ENCODE measurements at places on chromosomes 7 and 10.

- DNase-seq = peak; percentile 21
These were observed 45.9 kb upstream of the KCNIP2 start for GRCh38 chr10:101889256-101890210.

GRCh38 chr10:73810735-73811465, 498 bp downstream of the NDST2 start:
- DNase-seq = peak; percentile 28

DNA sequence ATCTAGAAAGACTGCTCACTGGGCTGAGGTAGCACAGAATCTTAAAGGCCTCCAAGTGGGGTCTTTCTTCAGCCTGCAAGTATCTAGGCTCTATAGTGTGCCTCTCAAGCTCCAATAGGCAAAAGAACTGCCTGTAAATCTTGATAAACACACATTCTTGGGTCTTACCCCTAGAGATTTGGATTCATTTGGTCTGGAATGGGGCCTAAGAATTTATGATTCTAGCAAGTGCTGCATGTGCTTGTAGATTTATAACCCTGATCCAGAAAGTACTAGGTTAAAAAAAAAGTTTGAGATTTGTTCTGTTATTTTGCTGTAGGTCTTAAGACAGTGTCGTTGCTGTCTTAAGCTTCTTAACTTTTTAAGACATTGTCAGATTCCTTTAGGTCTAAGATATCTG, 74.1 kb downstream of the RALA start:
- no peak for DNase-seq

DNA sequence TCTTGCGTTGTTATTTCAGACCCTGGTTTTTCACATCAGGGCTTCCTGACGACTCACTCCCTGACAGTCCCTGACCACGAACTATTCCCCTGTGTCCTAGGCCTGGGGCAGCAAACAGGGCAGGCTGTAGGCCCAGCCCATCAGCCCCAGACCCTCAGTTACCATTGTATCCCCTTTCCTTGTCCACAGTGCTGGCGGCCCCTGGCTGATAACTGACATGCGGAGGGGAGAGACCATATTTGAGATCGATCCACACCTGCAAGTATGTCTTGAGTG, 50.5 kb upstream of the TRIM8 start:
- no peak for DNase-seq

DNA sequence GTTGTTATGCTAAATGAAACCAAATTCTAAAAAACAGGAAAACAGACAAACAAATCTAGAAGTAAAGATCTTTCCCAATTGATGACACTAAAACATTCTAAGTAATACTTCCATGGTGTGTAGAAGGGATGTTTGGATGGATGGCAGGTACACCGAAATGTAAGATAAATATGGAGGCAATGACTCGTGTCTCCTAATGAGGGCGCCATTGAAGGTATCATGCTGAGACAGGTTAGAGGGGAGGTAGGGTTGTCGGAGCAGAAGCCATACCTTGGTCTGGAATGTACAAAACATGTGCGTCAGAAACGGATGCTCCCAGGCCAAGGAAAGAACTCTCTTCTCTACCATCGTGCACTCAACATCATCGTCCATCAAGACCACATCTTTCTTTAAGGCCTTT, 101.4 kb downstream of the PRKCQ start:
- no peak for DNase-seq

- no peak for DNase-seq
These were observed 356.3 kb downstream of the DNAJB6 start for GRCh38 chr7:157693071-157693520.

GRCh38 chr7:97697396-97697795, 34.5 kb upstream of the TAC1 start:
- DNase-seq = no peak

DNA sequence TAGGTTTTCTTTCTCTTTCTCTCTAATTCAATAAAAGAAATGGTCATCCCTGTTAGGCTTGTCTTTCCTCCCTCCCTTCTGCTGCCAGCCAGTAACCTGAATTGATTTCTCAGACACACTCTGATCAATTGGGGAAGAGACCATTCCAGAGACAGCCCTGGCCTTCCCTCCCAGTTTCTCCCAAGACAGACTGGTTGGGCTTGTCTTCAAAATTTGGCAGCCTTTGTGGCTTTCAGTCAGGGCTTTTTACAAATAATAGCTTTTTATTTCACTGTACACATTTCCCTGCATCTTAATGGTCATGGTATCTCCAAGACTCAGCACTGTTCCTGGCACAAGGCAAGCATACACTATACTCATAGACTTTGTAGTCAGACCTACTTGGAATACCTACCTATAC, 33.9 kb downstream of the BCAP29 start:
- DNase-seq = no peak

GRCh38 chr10:108014902-108015177, 850.3 kb upstream of the SORCS1 start:
- no peak for DNase-seq

DNA sequence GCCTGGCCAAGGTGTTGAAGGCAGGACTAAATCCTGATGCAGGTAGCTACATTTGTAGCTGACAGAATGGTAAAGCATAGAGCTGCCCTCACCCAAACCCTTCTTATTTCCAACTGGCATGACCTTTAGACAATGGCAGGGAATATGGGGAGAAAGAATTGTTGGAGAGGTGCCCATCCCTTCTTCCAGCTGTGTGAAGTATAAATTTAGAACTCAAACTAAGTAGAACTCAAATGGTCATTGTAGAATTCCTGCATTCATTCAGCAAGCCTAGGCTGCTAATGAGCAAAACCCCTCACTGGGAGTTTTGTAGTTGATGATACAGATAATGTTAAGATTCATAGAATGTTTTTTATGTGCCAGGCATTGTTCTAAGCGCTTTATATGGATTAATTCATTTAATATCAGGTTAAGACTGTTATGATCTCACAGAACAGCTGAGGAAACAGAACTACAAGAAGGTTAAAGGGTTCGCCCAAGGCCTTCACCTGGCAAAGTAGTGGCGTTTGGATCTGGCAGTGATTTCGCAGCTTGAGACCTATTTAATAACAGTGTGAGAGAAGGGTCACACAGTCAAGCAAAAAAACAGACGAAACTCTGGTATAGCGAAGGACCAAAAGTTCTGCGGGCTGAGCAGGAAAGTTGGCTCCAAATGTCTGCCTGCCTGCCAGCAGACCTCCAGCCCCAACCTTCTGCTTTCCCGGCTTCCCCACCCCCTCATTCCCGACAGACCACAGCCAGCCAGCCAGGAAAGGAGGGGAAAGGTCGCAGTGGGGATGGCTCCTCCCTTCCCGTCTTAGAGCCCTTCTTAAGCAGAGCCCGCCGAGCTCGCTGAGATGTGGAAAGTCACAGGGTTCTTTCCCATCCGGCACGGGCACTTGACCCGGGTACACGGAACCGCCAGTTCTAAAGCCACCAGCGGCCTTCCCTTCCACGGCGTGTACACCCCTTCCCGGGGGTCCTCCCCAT, 1.6 kb upstream of the HILPDA start:
- no peak for DNase-seq

DNA sequence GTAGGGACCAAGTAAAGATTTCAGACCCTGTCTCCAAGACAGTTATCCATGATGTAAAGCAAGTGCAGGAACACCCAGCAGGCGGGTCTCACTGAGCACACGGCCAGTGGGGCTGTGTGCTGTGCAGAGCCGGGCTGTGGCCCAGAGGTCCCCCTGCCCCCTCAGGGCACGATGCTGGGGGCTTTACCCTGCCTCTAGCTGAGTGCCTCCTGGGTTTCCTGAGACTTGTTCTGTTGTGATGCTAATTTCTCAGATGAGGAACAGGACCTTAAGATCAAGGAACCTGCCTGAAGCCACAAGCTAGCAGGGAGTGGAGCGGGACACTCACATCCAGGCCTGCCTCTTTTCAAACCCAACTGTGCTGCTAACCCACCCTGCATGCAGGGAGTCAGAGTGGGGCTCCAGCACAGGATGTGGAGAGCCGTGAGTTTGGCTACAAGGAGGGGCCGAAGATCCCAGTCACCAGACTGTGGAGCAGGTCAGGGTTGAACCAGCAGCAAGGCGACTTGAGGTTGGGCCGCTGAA, 76.1 kb upstream of the LYZL2 start:
- no peak for DNase-seq
